ENCODE measurements at places on chromosomes 3 and 15.

DNA sequence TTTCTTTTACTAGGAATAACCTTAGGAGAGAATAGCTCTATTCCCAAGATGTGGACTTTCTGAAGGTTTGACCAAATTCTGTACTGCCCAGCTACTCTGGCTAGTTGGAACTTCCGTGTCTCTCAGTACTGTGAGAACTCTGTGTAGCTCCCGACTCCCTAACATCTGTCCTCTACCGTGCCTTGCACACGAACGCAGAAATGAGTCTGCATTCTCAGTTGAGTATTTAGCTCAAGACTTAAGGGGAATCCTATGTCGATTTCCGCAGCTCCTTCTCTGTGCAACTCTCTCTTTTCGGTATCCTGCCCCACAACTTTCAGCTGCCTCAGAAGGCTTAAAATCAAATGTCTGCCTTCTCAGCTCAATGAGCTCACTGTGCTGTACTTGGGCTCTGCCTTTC lies 86.7 kb upstream of the EPHB3 start:
- no peak for DNase-seq

DNA sequence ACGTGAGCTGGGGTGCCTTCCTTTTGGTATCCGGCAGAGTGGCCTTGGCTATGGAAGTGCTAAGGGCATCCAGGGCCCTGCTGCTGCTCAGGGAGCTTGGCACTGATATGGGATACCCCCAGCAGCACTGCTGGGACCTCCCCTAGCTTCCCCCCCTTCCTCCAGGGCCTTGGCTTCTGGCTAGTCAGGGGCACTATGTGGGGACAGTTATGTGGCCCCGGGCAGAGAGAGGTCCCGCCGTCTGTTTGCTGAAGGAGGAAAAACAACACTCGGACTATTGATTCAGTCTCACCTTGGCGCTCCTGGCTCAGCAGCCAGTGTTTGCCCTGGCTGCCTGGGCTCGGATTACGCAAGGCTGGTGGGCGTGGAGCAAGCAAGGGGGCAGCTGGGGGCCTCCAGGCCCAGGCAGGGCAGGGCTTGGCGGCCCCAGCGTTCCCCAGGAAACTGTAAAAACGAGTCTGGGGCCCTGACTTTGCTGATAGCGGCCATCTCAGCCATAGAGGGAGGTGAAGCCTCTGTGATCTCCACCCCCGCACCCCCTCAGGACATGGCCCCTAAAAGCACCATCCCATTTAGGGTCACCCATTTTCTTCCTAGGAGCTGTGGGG lies 5.7 kb downstream of the FURIN start:
- no peak for DNase-seq

DNA sequence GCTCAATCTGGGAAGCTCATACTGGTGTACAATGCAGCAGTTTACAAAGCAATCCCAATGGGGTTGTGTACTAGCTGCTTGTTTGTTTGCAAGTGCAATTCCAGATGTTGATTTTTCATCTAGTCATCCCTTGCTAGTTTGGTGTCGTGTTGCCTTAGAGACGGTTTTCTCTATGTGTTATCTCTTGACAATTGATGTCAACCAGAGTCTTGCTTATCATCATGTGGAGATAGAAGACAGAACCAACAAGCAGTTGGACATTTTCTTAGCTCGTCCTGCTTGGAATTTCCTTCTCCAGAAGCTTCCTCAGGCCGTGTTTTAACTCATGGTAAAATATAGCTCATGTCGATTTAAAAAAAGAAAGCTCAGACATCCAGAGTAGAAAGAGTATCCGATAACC lies 262.0 kb upstream of the KCNH8 start:
- no peak for DNase-seq

GRCh38 chr3:35664460-35664919 lies 25.2 kb downstream of the ARPP21 start:
- no peak for DNase-seq

GRCh38 chr15:25433118-25433865 lies 5.5 kb downstream of the UBE3A start:
- no peak for DNase-seq

- no peak for DNase-seq
Measured at GRCh38 chr15:94951538-94951937, 720.2 kb downstream of the MCTP2 start.

DNA sequence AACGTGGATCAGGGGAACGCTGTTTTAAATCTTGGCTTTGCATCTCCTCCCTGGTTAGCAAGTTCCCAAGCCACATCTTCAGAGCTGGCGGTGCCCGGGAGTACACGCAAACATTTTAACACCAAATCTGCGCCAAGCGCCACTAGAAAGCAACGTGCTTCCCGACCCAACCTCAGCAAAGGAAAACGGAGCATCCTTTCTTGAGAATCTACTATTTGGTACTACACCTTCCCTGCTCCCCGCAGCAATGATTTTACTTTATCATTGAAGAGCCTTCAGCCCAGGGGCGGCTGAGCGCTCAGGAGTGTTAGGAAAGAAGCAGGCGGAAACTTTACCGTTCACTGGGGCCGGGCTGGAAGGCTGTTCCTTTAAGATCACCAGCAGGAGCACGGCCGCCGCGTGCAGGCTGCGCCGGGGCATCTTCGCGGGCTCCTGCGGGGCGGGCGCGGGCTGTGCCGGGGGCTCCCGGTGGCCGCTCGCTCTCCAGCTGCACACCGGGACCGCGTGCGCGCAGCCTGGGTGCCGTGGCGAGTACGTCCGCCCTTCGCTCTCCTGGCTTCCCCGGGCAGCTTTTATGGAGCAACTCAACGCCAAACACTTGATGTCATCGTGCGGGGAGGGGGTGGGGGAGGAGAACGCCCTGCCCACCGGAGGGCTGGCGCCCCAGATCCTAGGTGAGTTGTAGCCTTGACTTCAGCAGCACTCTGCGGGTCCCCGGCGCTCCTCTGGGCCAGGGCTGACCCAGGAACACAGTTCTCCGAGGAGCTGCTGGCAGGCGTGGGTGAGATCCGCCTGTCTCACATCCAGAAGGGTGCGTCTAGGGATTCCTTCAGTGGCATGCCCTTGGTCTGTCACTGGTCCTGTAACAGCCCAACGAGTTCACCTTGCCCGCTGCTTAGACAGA lies at the start of gene CA12:
TSS of gene CA12 (minus strand) at position 546 of the 904 bp plus-strand sequence. CDS start at position 420, 126 bp downstream.
- no peak for DNase-seq

GRCh38 chr3:12964711-12965612 lies 108.3 kb downstream of the IQSEC1 start:
- DNase-seq: no peak

DNA sequence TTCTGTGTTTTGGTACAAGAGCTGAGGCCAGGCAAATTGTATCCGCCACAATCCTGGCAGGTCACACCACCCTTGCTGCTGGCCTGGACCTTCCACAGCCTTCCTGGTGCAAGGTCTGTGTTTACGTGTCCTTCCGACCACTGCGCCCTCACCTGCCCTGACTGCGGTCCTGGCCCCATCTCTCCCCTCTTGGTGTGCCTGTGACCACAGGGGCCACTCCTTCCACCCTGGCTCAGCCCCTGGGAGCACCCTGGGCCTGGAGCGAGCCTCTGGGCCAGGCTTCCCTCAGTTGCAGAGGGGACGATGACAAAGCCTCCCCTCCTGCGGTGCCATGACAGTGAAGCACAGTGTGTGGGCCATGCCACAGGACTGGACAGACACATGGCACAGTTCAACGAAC lies 104.5 kb downstream of the PLXNA1 start:
- DNase-seq: no peak

DNA sequence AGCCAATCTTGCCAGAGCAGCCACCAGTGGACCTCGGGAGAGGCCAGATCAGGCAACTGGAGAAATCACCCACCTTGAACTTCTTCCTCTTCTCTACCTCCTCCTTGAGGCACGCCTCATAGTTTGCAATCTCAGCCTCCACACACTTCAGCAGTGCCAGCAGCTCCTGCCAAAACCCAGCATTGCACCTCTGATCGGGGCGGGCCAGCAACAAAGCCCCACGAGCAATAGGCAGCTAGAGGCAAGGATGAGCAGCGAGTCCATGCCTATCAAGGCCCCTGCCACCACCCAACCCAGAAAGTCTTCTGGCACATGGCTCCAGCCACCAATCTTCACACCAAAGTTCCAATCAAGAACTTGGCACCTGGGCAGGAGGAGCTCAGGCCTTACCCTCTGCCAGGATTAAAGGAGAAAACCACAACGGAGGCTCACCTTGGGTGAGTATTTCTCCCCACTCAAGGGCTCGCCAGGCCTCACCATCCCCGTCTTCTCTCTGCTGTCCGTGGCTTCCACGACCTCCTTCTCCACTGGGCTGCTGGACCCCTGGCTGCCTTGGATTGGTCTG lies 42.1 kb downstream of the SEMA3G start:
- DNase-seq: no peak

DNA sequence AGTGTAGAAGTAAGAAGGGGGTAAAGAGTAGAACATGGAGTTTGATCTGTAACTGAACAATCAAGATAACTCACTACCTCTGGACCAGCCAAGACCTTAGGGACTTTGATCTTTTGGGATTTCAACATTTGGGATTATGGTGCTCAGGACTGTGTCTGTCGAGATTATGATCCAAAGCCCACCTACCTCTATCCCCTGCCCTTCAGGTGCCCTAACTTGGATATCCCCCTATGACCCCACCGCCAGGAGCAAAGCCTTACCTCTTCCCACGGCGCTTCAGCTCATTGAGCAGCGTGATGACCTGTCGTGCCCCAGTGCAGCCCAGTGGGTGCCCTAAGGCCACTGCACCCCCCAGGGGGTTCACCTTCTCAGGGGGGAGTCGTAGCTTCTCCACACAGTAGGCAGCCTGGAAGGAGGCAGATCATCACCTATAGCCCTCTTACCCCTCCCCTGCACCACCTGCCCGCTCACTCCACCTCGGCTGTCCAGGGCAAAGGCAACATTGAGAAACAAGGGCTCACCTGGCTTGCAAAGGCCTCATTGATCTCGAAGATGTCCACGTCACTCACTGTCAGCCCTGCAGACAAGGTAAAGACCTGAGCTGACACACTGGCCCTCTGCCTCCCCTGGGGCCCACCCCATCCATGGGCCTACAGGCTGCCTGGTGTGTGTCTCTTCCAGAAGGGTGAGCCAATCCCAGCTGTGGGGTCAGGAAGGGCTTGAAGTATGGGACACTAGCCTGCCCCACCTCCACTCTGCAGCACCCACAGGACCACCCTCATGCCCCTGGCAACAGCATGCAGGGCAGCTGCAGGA lies 11.4 kb downstream of the ACAA1 start:
- DNase-seq: no peak

DNA sequence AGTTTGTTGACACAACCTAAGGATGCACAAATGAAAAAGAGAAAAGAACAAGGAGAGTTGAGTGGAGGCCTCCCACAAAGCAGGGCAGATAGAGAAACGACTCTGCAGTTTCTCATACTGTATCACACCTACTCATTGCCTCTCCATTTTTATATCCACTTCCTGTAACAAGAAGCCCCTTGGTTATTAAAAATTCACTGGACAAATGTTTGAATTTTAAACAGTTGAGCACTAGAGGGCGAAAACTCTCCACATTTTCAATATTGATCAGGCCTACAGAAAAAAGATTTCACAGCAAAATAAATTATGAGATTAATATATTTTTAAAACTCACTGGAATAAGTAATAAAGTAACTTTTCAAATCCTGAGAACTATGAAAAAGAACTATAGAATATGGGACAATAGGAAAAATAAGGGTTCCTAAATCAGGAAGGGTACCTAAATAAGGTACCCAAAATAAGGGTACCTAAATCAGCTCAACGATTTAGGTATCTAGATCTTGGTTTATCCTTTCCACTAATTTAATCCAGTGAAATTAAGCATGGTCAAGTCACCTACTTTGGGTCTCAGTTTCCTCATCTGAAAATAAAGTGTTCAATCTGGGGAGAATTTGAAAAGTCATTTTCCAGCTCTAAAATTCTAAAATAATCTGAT lies 47.0 kb upstream of the PPIB start:
- DNase-seq: no peak

GRCh38 chr3:49803465-49804140 lies 542 bp downstream of the INKA1 start:
- DNase-seq: peak; percentile 37

GRCh38 chr3:186845756-186846155 lies 3.2 kb downstream of the ADIPOQ start:
- no peak for DNase-seq

DNA sequence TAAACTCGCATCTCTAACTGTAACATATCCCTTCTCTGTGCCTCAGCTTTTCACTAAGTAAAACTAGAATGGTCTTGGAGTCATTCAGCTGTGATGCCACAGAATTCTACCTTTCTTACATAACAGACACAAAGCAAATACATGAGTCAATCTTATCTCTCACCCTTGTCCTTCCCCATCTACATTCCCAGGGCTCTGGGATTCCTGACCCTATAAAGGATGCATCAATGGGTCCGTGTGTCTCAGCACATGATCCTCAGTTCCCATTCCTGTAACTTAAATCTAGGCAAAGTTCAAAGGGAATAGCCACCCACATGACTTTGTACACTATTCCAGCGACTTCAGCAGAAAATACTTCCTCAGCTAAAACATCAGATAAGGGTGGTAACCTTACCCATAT lies 11.8 kb upstream of the ARL8B start:
- DNase-seq: no peak

DNA sequence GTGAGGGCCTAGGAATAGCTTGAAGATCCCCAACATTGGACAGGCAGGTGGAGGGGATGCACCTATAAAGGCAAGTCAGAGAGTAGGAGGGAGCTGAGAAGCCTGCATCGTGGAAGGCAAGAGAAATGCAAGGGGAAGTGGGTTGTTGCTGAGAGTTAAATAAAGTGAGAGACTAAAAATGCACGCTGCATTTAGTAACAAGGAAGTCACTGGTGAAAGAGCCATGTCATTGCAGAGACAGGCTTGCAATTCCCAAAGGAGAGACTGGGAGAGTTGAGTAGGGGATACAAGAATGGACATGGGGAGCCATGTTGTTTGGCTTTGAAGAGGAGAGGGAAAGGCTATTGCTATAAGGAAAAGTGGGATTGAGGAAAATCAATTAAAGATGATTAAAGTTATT lies 77.0 kb upstream of the HEG1 start:
- DNase-seq: no peak

DNA sequence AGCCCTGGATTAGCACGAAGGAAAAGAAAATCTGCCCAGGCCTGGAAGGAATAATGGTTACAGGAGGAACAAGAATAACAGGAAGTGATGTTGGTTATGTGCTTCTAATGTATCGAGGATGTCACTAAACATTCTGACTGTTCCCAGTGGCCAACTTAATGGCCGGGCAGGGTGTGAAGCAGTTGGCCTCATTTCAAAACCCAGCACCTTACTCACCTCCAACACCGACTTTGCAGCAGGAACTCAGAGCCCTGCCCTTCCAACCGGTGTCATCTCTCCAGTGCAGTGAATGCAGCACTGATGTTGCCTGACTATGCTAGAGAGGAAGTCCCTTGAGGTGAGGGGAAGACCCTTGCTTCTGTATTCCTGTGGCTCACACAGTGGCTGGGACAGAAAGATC lies 162.4 kb upstream of the LRTM1 start:
- DNase-seq: no peak

GRCh38 chr3:30737743-30738499 lies 131.5 kb downstream of the TGFBR2 start:
- no peak for DNase-seq

DNA sequence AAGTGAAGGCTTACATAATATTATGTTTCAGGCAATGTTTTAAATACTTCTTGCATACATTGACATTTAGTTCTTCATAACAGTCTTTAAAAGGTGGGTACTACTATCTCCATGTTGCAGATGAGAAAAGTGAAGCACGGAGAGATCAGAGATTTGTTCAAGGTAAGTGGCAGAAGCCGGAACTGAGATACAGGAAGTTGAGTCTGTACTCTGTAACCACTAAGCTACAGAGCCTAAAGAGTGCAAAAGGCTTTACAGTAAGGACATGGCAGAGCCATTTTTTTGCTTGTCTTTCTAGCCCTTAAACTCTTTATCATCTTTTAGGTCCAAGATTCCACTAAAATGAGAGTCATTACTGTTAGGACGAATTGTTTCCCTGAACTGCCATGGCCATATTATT lies 186.5 kb upstream of the PEX5L start:
- no peak for DNase-seq

- DNase-seq: no peak
Measured at GRCh38 chr3:150747886-150748683, 14.9 kb downstream of the SIAH2 start.

Measured in stimulated activated naive CD4-positive, alpha-beta T cell treated with Interleukin-2 at 50 U/mL for 16 hours (primary cell).